ENCODE measurements at places on chromosomes 3 and 15.

GRCh38 chr15:70035051-70035718, 62.5 kb downstream of the TLE3 start:
- no peak for DNase-seq

GRCh38 chr3:33488246-33488645, 48.0 kb upstream of the UBP1 start:
- no peak for DNase-seq

- no peak for DNase-seq
These were observed 137.6 kb upstream of the TRIM42 start for GRCh38 chr3:140540262-140540661.

DNA sequence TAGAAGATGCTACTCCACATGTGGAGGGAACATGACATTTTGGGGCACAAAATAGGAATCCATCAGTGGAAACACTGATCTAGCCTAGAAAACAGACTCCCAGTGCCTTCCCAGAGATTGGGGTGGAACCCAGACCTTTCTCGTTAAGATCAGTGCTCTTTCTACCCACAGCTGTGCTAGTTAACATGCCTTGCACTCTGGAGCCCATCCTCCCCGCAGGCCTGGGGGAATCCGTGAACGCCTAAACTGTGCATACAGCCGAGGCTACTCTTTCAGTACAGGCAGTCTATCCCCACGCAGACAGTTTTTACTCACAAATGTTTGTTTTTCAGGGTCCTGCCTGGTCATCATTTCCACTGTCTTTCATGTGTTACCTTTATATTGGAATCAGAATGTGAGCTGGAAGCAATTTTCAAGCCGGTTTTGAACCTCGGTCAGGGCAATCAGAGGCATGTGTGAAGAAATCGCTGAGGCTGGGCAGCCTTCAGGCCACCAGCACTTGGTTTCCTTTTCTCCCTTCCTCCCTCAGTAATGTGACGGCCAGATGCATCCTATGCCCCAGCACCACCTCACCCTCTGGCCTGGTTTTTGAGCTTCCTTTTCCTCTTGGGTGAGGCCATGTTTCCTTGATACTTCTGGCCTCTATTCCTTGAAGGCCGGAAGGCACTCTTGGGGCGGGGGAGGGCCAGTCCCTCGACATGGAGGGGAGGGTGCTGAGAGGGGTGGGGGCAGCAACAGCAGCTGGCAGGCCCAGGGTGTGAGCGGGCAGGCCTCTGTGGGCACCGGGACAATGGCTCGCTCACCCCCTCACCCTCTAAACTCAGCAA, 123.6 kb upstream of the GALNT15 start:
- no peak for DNase-seq

GRCh38 chr3:177557548-177557947, 360.3 kb upstream of the TBL1XR1 start:
- no peak for DNase-seq

- DNase-seq, result no peak
These were observed 847.7 kb downstream of the EPHA3 start for GRCh38 chr3:89955156-89955555.

DNA sequence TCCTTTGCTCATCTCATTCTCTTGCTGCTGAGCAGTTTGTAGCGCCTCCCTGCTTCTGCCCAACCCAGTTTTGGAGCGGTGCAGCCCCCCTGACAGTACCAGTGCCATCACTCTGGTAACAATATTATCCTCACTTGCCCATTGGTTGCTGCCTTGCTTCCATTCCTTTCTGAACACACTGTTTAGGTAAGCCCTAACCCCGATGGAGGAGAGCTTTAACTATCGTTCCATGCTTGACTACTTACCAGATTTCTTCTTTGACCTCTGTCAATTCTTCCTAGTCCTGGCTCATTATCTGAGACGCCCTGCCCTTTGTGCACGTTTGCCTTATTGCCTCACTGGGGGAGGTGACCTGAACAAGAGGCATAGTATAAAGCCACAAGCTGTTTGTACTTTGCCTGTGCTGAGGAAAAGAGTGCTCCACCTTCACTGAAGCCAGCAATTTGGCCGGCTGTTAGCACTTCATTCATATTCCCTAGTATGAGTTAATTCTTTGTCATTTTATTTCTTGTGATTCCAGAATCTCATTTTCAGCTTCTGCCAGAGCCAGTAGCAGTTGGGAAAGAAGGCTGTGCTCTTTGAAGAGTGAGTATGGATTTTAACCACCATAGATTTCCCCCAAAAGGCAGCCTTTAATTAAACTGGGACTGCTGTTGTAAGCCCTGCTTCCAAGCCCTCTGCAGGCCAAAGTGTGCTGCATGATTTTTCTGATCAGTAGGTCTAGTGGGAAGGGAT, 11.9 kb downstream of the ABHD6 start:
- DNase-seq, result no peak

DNA sequence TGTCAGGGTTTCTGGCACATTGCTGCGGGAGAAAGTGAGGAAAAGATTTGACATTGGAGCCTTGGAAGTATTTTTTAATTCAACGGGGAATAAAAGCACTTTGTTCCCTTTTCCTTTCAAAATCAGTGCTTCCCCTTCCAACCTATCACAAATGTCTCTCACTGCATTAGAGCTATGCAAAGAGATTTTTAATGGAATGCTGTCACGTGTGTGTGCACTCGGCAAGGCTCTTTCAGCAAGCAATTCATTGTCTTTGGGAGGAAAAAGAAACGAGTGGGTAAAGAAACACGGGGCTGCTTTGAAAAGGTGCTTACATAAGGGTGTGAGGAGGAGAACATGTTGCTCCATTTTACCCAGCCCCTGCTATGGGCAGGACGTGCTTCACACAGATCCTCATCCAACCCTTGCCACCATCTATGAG, 490.4 kb upstream of the PROK2 start:
- no peak for DNase-seq

GRCh38 chr3:107025961-107026360, 351.3 kb upstream of the CCDC54 start:
- DNase-seq, result no peak

- no peak for DNase-seq
These were observed 31.3 kb upstream of the TMEM115 start for GRCh38 chr3:50390508-50391224.

DNA sequence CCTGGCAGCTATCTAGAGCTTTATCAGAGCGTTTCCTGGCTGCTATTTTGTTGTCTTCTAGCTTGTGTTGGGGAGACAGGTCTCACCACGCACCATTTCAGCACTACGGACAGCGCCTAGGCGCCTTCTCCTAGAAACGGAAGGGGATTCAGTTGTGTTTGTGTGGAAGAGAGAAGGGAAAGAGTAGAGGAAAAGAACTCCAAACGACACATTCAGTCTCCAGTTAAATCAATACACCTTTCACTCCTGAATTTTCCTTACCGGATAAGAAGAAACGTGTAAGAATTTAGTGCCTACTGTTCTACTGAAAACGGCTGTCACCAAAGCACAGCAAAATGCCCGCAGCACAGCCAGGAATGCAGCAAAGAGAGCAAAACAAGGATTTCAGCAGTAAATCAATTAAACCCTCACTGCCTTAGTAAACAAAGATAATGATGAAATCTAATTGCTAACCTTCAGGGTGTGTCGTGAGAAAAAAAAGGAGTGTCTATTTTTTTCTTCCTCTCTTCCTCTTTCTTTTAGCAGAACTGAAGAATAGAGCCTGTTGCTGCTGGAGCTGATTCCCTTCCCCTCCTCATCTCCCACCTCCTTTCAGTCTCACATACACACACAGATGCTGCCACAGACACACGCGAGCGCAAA, 412 bp upstream of the CTXN2 start:
- DNase-seq, result peak; percentile 52

- no peak for DNase-seq
These were observed 187.2 kb downstream of the CLSTN2 start for GRCh38 chr3:140122183-140122582.

DNA sequence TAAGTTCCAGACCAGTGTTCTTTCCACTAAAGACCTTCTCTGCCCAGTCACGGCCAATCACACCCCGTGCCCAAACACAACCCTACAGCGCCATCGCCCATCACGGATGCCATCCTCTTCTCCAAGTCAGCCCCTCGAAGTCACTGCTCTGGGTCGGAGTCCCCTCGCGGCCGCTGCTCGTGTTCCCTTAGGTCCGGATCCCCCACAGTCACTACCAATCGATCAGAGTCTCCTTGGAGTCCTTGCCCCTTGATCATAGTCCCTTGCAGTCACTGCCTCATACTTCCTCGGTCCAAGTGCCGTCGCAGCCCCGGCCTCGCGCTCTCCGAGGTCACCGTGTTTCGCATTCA, 461 bp downstream of the PCYT1A start:
- DNase-seq, result peak; percentile 33

Data from stimulated activated CD4-positive, alpha-beta T cell treated with anti-CD3 and anti-CD28 coated beads, Interleukin-2, amount 100 ng/mL, for 24 hours (primary cell).